ENCODE measurements at places on chromosomes 6 and 20.
A peak's percentile ranks its signal among the peaks of the same experiment; 100 is the strongest.

GRCh38 chr6:10578723-10579122 lies 57.6 kb downstream of the GCNT2 start:
- no peak for DNase-seq

DNA sequence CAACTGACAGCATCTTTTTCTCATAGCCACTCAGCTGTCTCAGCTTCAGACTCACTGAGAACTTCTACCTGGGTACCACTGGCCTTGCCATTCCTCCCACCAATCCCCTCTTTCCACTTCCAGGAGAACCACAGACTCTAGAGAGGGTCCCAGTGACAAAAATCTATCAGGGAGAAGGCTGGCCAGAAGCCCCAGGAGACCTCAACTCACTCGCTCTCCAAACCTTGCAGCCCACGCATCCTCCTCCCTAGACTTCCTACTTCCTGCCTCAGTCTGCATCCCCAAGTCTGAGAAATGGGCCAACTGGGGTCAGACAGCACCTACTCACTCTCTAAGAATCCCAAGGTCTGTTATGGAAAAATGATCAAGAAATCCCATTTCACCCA lies 1.2 kb downstream of the TMEM239 start:
- no peak for DNase-seq

DNA sequence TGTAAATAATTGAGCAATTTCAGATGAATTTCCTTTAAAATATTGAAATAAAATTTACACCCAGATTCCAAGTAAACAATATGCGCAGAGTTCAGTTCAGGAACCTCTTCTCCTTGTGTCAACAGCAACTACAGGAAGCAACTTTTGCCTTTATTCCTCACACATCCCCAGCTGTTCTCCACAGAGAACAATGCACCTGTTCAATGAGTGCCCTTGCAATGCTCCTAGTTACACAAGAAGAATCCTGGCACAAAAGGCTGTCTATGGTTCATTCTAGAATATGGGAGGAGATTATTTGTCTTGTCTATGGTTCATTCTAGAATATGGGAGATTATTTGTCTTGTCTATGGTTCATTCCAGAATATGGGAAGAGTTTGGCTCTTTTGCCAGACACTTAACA lies 454.9 kb downstream of the BTBD3 start:
- DNase-seq, result no peak

GRCh38 chr6:137395316-137395715 lies 98.9 kb downstream of the OLIG3 start:
- no peak for DNase-seq

GRCh38 chr20:17897566-17898307 lies 70.9 kb downstream of the SNX5 start:
- DNase-seq, result no peak

DNA sequence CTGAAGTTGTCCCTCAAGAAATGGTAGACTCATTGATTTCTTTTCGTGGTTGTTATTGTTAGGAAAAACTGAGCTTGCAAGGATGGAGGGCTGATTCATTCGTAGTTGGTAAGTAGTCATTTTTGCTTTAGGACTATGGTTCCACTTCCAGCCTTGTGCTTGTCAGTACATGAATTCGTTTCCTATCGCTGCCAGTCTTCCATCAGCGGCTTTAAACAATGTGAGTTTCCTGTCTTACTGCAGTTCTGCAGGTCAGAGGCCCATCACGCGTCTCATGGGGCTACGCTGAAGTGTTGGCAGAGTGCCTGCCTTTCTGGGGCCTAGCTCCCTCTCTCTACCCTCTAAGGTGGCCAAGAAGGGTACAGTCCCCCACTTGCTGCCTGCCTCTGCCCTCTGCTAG lies 11.4 kb upstream of the MDFI start:
- no peak for DNase-seq

GRCh38 chr6:169895000-169895759 lies 143.8 kb downstream of the ERMARD start:
- DNase-seq, result no peak

DNA sequence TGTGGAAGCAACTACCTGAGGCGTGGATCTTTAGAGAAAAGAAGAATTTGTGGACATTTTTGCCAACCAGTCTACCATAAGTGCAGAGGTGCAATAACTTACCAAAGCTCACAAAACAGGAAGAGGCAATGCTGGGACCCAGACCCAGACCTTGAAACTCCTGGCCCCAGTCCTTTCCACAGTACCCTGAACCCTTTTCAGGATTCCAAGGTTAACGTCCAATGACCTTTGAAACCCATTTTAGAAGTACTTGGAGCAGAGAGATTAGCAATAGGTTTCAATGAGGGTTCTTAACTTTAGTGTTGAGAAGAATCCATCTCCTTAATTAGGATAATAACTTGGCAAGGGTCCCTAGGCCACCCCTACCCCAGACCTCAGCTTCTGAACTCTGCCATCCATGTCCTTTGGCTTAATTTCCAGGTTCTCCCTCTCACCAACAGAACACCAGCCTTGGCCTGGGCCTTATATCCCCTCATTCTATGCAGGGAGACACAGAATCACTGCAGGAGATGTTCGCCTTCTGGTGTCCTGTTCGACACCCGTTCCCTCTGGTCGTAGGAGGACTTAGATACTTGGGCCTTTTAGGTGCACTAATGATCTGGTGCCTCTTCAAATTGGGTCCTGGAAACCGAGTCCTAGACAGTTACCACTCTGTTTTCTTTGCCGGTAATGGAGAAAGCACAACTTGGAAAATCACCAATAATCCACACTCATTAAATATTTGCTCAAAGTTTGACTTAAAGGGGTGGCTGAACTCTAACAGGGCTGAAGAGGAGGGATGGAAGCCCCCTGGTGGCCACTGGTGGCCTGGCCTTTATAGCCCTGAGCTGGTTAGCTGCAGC lies 40.6 kb downstream of the ISM1 start:
- DNase-seq, result no peak

GRCh38 chr6:141056945-141057625 lies 1075.6 kb upstream of the GJE1 start:
- no peak for DNase-seq

DNA sequence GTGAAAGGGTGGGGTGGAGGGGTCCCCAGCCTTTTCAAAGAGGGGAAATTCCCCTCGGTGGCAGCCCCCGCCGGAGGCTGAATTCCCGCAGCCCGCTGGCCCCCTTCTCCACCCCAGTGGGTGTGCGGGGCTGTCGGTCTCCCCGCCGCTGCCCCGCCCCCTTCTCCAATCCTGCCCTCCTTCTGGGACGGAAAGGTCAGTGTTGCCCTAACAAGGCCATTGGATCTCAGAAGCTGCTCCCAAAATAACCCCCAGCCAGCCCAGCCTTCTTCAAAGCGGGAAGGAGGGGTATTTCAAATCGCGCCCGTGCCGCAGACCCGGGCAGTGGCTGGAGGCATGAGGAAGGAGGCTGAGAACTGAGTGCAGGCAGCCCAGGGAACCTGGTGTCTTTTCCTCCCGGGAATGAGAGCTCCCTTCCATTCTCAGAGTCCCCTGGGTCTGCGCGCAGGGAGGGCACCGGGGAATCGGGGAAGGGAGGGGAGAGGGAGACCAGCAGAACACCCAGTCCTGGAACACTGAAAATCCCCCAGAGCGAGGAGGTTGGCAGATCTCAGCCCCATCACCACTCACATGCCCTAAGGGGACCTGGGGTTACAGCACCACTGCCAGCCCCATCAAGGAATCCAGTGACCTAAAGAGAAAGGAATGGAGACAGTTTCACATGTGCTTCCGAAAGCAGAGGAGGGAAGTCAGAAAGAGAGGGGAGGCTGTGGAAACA lies at the start of gene JPH2:
Gene JPH2, minus strand, starts transcription at position 135 of the 718 bp plus-strand sequence. CDS start 483 bp downstream, outside the sequence.
- DNase-seq, result peak; percentile 63

- DNase-seq, result no peak
Observed at GRCh38 chr20:31861135-31861384, 9.3 kb downstream of the DUSP15 start.

DNA sequence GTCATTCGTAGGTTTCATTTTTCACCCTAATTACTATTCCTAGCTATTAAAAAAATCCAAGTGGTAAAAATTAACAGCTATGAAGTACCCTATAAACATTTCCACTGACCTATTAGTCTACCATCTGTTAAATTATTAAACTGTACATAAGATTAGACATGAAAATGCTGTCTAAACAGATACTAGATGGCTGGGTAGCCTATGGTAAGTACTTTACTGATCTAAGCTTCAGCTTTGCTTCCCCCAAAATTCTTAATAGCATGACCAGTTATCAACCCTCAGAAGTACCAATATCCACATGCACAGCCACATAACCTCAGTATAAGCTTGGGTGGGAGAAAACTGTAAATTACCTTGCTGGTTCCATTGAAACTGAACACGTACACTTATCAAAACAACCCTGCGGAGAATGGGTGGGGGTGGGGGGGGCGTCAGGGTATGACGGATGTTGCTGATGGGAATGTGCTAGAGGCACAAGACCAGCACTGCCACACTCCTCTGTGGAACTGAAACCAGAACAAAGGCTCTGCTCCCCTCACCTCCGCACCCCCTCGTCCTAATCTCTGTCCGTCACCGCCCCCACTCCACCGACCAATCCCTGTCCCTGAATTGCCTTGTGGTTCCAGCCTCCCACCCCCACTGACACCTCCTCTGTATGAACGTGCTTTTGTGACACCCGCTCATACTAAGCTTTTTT lies 45.3 kb downstream of the B4GALT5 start:
- DNase-seq, result no peak

DNA sequence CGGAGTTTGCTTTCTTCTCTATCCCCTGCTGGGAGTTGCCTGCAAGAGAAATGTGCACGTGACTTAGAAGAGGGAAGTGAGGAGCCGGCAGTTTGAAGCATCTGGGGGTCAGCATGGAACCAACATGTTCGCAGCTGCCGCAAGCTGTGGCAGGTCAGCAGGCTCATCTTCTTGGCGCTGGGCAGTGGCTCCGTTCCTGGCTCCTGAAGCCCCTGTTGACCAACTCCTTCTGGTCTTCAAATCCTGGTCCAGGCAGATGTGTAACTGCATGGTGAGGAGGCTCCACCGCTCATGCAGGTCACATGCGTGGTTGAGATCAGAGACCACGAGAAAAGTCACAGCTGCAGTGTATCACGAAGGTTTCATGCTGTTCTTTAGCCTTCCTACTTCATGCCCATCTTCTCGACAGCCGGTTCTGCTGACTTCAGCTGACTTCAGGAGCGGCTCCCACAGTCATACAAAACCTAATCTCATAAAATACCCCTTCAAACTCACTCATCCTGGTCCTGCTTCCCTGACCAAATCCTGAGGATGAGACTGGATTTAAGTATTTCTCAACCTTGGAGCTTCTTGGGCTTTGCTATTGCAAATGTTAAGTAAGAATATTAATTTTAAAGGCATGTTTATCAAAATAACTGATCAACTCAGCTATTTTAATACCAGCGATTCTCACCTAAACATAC lies 44.9 kb upstream of the BCAS1 start:
- peak; percentile 17 for DNase-seq

GRCh38 chr6:167758309-167759023 lies 68.2 kb upstream of the AFDN start:
- DNase-seq, result no peak

DNA sequence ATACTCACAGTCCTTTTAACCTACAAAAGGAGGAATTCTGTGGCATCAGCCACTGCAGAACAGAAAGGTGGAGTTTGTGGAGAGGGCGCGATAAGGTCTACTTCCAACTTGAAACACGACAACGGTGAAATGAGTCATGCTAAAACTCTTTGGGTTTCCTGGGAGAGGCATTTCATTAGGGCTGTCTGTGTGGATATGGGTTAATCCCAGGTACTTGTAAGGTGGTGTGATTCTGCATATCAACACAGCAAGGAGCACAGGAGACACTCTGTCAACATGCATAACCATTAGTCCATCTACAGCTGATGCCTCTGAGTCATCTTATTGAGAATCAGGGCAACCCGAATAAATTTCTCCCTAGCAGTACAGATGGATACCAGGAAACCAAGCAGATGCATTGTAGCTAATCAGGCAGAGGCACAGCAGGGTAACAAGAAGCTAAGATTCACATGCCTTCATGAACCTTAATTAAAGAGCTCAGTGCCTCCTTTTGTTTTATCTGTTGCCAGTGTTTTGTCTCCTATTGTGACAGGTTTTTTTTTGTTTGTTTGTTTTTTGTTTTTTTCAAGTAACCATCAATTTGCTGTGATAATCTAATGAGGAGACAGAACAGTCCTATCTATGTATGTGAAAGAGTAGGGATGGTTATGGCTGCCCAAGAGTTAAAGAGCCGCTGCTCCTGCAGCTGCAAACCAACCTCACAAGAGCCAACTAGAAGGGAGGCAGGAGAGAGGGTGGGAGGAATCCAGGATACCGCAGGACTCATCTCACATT lies 315.8 kb upstream of the SOX4 start:
- DNase-seq, result no peak

DNA sequence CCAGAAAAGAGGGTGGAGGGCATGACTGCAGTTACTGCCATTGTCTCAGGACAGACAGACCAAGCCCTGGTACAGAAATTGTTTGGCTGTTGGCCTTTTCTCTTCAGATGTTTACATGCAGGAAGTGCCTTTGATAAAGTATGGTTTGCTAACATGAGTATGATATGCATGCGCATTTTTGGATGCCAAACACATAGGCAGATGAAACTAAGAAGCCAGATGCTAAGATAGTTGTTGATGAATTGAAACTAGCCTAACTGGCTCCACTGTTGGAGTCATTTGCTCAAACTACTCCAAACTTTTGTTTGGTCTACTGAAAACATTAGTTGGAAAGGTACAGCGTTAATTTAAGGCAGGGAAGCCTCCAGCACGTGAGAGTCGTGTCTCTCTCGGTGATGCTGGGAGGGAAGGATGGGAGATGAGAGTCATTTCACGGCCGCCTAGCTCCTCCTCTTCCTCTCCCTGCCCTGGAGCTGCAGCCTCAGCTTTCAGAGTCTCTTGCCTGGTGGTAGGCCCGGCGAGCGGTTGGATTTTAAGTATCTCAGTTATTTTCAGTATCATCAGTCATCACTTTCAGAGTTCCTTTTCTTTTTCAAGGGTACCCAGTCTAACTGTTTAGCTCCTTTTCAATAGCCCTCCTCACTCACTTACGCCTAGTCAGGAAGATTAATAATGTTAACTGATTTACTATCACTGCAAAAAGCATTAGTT lies 29.7 kb downstream of the RREB1 start:
- peak; percentile 31 for DNase-seq

DNA sequence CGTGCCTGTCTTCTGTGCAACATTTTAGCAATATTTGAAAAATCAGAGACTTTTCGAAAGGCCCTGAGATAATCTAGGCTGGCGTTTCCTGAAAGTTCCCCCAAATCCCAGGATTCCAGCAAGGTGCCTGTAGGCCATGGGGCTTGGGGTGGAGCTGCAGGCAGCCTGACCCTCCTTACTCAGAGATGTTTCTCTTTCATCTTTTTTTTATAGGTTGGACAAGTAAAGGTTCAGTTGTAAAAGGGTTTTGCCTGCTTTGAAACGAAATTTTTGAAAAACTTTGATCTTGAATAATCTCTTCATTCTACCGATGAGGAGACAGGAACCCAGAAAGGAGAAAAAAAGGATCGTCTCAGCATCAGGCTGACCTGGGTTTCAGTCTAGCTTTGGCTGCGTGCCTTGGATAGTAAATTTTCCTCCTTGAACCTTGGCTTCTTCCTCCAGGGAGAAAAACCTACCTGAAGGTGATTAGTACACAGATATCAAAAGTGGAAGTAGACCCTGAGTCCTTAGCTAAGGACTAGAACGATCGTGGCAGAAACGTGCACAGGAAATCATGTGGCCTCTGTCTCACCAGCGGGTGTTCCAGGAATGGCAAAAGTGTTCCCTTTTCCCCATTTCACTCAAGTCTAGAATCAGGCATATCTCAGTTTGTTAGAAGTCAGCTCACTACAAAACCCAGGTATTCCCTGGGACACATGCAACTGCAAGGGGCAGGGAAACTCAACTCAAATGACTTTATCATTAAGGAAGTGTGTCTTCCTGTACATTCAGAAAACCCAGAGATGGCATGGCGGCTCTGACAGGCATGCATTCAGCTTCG lies 128.2 kb upstream of the PTPN1 start:
- no peak for DNase-seq

- DNase-seq, result no peak
Observed at GRCh38 chr20:58792426-58792825, 58.3 kb downstream of the GNAS-AS1 start.
